Mesothelial cell of epicardium (in vitro differentiated cells): ENCODE measurements at places on chromosomes 7 and 10.

GRCh38 chr7:159114096-159114495 lies 30.6 kb downstream of the VIPR2 start:
- peaks cover 29% of the 10 kb centered on the region for H3K4me1 ChIP-seq
- H3K27me3 ChIP-seq, result peaks cover 35% of the 10 kb centered on the region
- no peaks in the 10 kb centered on the region for H3K36me3 ChIP-seq
- H3K27ac ChIP-seq, result no peak overlapping the region
- DNase-seq, result no peak

DNA sequence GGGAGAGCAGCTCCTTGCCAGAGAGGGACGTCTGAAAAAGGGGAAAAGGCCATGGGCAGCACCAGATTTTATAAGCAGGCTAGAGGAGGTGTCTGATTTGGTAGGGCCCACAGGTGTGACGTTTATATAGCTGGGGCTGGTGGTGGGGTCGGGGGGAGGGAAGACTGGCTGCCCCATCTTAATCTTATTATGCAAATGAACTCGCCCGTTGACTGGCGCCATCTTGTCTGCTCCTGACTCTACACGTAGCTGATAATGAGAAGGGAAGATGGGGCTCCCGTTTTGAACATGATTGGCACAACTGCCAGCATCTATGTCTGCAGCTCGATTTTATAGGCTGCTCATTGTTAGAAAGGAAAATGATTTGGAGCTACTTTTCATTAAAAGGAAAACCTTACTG lies 28.6 kb upstream of the CADPS2 start:
- no peaks in the 10 kb centered on the region for H3K36me3 ChIP-seq
- no peak for DNase-seq
- no peaks in the 10 kb centered on the region for H3K27me3 ChIP-seq
- H3K27ac ChIP-seq, result no peak overlapping the region

DNA sequence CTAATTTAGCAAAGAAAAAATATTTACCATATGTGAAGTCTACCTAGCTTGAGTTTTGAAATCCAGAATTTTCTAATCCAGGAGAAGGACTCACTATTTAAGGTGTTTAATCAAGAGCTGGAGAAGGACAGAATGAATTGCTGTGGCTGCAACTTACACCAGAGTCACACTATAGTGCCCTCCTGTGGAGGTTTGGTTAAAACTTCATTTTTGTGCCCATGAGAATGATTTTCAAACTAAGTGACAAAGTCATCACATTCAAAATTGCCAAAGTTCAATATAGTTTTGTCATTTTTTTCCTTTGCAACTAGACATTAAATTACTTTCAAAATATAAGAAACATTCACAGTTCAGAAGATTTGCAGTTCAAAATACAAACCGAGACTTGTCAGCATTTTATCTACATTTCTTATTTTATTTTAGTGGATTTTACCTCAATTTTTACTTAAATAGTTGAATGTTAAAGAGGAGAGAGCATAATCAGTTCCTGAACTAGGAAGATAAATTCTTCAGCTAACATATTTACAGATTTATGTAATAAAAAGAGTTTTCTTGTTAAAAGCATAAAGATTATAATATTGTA lies 70.7 kb downstream of the CABCOCO1 start:
- H3K27me3 ChIP-seq, result no peaks in the 10 kb centered on the region
- DNase-seq, result no peak
- no peak overlapping the region for H3K4me3 ChIP-seq
- peaks cover 15% of the 10 kb centered on the region for H3K36me3 ChIP-seq

DNA sequence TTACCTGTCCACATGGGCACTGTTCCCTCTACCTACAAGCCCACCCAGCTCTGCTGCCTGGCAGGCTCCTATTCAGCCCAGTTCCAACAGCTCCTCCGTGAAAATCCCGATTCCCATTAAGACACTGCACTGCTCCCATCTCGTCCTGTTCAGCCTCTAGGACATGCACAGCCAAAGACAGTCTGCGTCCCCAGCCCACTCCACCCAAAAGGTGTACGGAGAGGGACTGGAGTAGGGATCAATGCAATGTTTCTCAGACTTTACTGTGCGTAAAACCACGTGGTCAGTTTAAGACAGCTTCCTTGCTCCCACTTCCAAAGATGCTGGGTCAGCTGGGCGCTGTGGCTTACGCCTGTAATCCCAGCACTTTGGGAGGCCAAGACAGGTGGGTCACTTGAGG lies 19.9 kb downstream of the FGFR2 start:
- H3K27ac ChIP-seq, result peak overlapping the region; percentile 96
- no peak overlapping the region for H3K4me3 ChIP-seq
- DNase-seq, result no peak
- peaks cover 66% of the 10 kb centered on the region for H3K4me1 ChIP-seq

DNA sequence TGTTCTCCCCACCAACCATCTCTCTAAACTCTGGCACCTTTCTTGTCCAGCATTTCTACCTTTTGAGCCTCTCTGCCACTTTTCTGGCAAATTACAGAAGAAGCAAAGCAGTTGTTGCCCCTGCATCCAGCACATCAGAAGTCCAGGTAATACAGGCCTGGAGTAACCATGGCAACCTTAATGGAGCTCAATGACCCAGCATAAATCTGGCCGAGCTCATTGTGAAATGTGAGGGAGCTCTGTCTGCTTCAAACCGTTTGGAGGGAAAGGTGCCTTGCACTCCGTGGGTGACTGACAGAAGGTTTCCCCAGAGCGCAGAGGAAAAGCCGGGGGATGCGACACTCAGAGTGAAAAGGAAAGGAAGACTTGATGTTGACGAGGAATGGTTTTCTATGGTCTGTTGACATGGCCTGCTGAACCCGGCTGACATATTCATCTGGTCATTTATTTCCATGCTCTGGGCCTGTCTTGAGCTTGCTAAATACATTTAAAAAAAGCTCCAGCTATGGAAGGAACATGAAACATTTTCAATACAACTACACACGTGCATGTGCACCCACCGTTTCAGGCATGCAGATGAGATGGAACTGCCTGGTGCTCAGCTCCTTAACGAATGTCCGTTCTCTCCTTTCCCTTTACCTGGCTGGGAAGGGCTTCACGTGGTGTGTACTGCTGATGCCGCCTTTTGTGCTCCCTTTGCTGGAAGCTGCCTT lies 74.9 kb downstream of the ADRA2A start:
- H3K4me3 ChIP-seq, result no peak overlapping the region
- no peak overlapping the region for H3K27ac ChIP-seq
- peaks cover 33% of the 10 kb centered on the region for H3K27me3 ChIP-seq
- no peak for DNase-seq
- no peaks in the 10 kb centered on the region for H3K36me3 ChIP-seq

DNA sequence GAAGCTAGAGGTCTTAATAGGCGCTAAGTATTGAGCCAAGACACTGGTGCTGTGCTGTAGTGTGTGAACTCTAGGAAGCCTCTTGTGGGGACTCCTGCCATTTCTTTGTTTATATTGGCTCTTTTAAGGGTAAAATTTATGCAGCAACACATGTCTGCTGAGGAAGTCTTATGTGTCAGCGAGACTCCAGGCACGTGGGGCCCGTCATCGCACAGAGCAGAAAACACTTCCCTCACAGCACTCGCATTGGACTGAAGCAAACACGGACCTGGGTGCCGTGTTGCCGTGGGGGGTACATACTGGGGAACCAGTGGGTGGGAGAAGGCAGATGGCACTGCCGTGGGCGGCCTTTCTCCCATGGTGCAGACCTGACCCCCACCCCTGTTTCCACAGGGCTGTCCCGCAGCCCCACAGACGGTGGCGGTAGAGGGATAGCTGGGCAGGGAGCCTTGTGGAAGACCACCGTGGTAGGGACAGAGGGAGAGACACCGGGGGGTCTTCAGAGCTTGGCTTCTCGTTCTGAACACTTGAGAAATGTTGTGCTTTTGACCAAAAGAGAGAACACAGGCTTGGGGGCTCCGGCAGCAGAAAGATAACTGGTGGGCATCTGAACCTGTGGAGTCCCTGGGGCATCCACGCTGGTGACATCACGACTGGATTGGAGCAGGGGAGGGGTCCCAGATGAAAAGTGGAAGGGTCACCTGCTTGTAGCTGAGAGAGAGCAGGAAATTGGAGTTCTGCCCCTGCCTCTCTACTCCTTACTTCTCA lies 284.7 kb upstream of the SHH start:
- DNase-seq, result no peak
- H3K27me3 ChIP-seq, result peaks cover 4% of the 10 kb centered on the region

GRCh38 chr10:43190775-43191174 lies 52.5 kb downstream of the CSGALNACT2 start:
- DNase-seq, result no peak
- H3K36me3 ChIP-seq, result peaks cover 17% of the 10 kb centered on the region
- H3K4me1 ChIP-seq, result no peaks in the 10 kb centered on the region
- H3K27ac ChIP-seq, result no peak overlapping the region

DNA sequence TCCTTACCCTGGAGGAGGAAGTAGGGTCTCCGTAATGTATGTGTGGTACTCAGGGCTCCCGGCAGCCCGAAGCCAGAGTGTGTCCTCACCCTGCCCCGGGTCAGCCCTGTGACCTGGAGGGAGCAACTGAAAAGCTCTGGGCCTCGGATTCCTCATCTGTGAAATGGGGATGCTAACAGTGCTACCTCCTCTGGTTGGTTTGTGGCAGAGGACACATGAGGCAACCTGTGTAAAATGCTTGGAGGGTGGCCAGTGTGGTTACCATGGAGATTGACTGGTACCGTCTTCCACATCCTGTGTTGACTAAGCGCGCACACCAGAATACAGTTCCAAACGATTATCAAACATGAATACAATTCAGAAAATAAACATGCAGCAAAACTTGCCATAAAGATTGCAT lies 163.8 kb upstream of the KLF6 start:
- no peak overlapping the region for H3K27ac ChIP-seq
- DNase-seq, result no peak
- no peak overlapping the region for H3K4me3 ChIP-seq
- peaks cover 12% of the 10 kb centered on the region for H3K4me1 ChIP-seq
- H3K36me3 ChIP-seq, result no peaks in the 10 kb centered on the region

DNA sequence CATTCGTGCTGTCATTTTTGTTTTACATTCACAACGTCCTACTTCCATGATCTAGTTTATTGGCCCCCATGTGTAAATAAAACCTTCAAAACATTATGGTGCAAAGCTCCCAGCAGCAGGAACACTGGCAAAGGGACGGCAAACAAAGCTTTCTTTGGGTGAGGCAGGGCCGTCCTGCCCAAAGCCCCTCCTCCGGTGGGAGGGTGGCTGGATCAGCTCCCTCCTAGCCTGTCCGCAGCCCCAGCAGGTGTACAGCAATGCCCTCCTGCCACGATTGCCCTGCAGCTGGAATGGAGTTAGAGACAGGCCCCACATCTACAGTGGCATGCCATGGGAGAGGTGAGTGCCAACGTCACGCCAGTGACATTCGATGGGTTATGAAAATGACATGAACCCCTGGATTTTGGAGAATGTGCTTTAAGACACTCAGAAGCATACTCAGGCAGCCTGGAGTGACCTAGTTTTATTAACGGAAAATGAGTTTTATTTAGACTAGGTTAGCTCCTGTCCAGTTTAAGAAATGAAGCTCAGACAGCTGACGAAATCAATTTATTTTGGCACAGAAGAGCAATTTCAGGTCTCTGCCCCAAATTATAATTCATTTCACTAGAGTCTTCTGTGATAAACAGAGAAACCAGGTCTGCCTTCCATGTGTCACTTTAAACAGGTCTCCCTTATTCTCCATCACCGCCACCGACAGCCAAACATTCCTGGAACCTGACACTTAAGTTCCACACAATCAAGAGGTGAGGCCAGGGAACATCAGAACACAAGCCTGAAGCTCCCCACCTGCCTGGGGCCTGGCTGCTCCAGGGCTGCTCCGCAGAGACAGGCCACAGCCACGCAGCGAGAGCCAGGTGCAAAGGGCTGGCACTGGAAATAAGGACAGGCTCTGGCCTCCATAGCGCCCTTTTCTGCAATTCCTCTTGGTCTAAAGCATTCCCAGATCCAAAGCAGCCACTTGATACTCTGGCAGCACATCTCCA lies 50.1 kb downstream of the VOPP1 start:
- DNase-seq, result no peak
- peaks cover 12% of the 10 kb centered on the region for H3K36me3 ChIP-seq
- no peak overlapping the region for H3K4me3 ChIP-seq
- no peak overlapping the region for H3K27ac ChIP-seq
- H3K4me1 ChIP-seq, result peaks cover 2% of the 10 kb centered on the region
- no peaks in the 10 kb centered on the region for H3K27me3 ChIP-seq

DNA sequence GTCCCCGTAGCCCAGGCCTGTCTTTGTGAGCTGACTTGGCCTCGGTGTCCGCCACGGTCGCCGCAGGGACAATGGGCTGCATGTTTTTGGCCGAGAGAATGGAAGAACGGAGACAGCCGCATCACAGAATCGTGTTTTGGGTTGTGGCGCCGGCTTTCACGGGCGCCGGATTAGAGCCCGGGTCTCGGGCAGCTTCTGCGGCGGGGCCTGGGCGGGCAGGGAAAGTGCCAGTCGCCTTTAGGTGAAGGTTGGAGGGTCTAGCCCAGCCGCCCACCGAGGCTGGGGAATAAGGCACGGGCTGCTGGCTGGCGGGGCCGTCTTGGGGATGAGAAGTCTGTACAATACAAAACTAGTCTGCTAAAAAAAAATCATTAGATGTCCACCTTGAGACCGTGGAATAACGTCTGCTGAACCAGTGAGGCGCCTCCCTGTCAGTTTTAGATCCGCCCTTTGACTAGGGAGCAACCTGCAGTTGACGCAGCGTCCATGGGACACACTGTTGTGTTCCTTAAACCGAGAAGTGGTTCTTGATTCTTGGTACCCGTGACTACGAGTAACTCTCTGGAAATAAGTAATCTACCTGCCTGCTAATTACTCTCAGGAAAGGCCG lies 577 bp downstream of the DNAJB9 start:
- H3K27me3 ChIP-seq, result no peaks in the 10 kb centered on the region
- peak overlapping the region; percentile 99 for H3K27ac ChIP-seq
- peaks cover 39% of the 10 kb centered on the region for H3K4me1 ChIP-seq
- H3K4me3 ChIP-seq, result peak overlapping the region; percentile 95

- DNase-seq, result no peak
- H3K4me1 ChIP-seq, result peaks cover 17% of the 10 kb centered on the region
- no peaks in the 10 kb centered on the region for H3K27me3 ChIP-seq
- H3K27ac ChIP-seq, result no peak overlapping the region
- H3K4me3 ChIP-seq, result no peak overlapping the region
Measured at GRCh38 chr7:130941322-130942210, 207.6 kb upstream of the KLF14 start.

GRCh38 chr7:23467806-23468525 lies 2.3 kb downstream of the IGF2BP3 start:
- peak overlapping the region; percentile 99 for H3K27ac ChIP-seq
- peaks cover 55% of the 10 kb centered on the region for H3K4me1 ChIP-seq
- DNase-seq, result no peak

- H3K36me3 ChIP-seq, result no peaks in the 10 kb centered on the region
- no peak overlapping the region for H3K4me3 ChIP-seq
- peaks cover 23% of the 10 kb centered on the region for H3K27me3 ChIP-seq
- no peak overlapping the region for H3K27ac ChIP-seq
Measured at GRCh38 chr7:39332142-39332541, 234.1 kb upstream of the YAE1 start.

GRCh38 chr7:45229156-45229920 lies 71.7 kb downstream of the RAMP3 start:
- DNase-seq, result no peak
- H3K4me1 ChIP-seq, result no peaks in the 10 kb centered on the region
- no peaks in the 10 kb centered on the region for H3K36me3 ChIP-seq
- no peak overlapping the region for H3K4me3 ChIP-seq
- peaks cover 71% of the 10 kb centered on the region for H3K27me3 ChIP-seq

GRCh38 chr10:117710181-117710798 lies 167.7 kb downstream of the EMX2 start:
- H3K4me1 ChIP-seq, result peaks cover 4% of the 10 kb centered on the region
- peaks cover 10% of the 10 kb centered on the region for H3K27me3 ChIP-seq
- DNase-seq, result no peak
- no peak overlapping the region for H3K4me3 ChIP-seq
- H3K36me3 ChIP-seq, result no peaks in the 10 kb centered on the region
